Lung (tissue), 17 donors: ENCODE measurements at places on chromosomes 7 and 10. TPM values are rescaled to one million over a fixed set of nuclear protein-coding genes. Genes with fewer than 3 reads are reported as not detected.

The PSMC2 gene
- total RNA-seq: 106 TPM

The ZMIZ1 gene
- total RNA-seq: 43.7 TPM

The MYH16 gene
- total RNA-seq: not detected

DNA sequence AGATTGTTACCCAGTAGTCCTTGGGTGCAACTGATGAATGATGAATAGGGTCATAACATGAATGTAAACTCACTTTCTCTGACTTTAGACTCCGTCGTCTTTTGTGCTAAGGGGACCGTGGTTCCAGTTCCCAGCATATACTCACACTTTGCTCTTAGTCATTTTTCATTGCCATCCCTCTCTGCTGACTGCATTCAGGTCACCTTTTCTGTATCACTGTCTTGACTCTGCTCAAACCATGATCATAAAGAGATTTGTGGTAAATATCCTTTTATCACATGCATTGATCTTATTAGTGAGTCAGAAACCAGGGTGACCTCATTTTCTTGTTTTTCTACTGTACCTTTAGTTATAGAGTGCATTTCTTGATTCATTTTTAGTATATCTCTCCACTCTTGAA is 141.1 kb upstream of the AGR3 start:
- no peaks in the 10 kb centered on the region for H3K4me1 ChIP-seq
- H3K27ac ChIP-seq: no peak overlapping the region
- no peaks in the 10 kb centered on the region for H3K27me3 ChIP-seq

DNA sequence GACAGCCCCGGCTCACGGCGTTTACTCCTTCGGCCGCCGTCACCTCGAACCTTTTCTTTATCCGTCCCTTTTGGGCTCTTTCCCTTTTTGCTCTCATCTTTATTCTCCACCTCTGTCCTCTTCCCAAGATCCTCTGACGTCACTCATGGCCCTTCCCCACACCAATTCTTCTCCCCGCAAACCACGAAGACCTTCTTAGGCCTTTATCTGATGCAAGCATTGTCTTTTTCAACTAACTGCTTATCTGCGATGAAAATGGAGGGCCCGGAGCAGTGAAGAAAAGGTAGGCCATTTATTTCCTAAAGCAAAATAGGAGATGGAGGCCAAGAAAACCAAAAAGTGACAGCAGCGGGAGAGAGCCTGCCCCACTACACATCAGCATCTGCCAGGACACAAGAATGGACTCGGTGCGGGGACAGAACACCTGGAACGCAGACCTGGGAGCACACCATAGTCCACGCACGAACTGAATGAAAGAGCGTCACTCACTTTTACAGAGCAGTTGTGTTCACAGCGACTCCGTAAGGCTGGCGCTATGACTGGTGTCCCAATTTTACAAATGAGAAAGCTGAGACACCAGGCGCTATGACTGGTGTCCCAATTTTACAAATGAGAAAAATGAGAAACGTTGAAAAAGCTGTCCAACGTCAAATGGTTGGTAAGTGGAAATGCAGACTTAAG is 45.3 kb downstream of the ZNF777 start:
- no peak for DNase-seq
- H3K4me3 ChIP-seq: no peak overlapping the region
- no peaks in the 10 kb centered on the region for H3K4me1 ChIP-seq

- no peak overlapping the region for H3K27ac ChIP-seq
- no peak overlapping the region for H3K4me3 ChIP-seq
- no peaks in the 10 kb centered on the region for H3K36me3 ChIP-seq
- H3K27me3 ChIP-seq: no peaks in the 10 kb centered on the region
- DNase-seq: peak; percentile 86
- H3K4me1 ChIP-seq: no peaks in the 10 kb centered on the region
These were observed 401.9 kb downstream of the TNS3 start for GRCh38 chr7:47179812-47180515.

GRCh38 chr7:113408999-113409398 is 290.6 kb upstream of the SMIM30 start:
- no peaks in the 10 kb centered on the region for H3K36me3 ChIP-seq
- no peaks in the 10 kb centered on the region for H3K4me1 ChIP-seq
- no peak for DNase-seq
- no peaks in the 10 kb centered on the region for H3K27me3 ChIP-seq
